A549 treated with Mapracorat at 1 μM for 4 hours (cell line): ENCODE measurements at places on chromosomes 16 and 17. TPM values are rescaled to one million over a fixed set of nuclear protein-coding genes. Genes with fewer than 3 reads are reported as not detected.

The CLEC18A gene
- 0.09 to 0.23 TPM (median 0.14 TPM) in 4 of 5 replicates, not detected in the other for total RNA-seq

The PRR15L gene
- 2.1 to 3.1 TPM (median 2.3 TPM) in 5 replicates for total RNA-seq

The STH gene
- not detected in 5 replicates for total RNA-seq

The KRTAP3-2 gene
- total RNA-seq = 0.22 to 0.42 TPM (median 0.37 TPM) in 3 of 5 replicates, not detected in the others

The ABCC12 gene
- total RNA-seq = 0.04 to 0.22 TPM (median 0.05 TPM) in 4 of 5 replicates, not detected in the other

The ZNF385C gene
- total RNA-seq = 0.15 to 0.29 TPM (median 0.16 TPM) in 5 replicates

The ZMYND15 gene
- 0.24 to 0.69 TPM (median 0.32 TPM) in 5 replicates for total RNA-seq

The GAST gene
- total RNA-seq = 0.44 to 0.49 TPM in 2 of 5 replicates, not detected in the others

The IGSF6 gene
- not detected in 5 replicates for total RNA-seq

The PABPN1L gene
- not detected in 5 replicates for total RNA-seq

The PITPNM3 gene
- total RNA-seq = 1.7 to 2.8 TPM (median 2.2 TPM) in 5 replicates

The KRT12 gene
- not detected in 5 replicates for total RNA-seq

The DNAI2 gene
- total RNA-seq = not detected in 5 replicates

The ARRB2 gene
- total RNA-seq = 47.6 to 69.4 TPM (median 56.5 TPM) in 5 replicates

The PRCD gene
- not detected in 5 replicates for total RNA-seq

The HSF5 gene
- total RNA-seq = not detected in 5 replicates

The SPATA32 gene
- 0.07 to 0.24 TPM (median 0.19 TPM) in 5 replicates for total RNA-seq

The KRTAP4-9 gene
- total RNA-seq = not detected in 5 replicates

The KCNAB3 gene
- total RNA-seq = 1.7 to 3.9 TPM (median 2.6 TPM) in 5 replicates

The HS3ST6 gene
- 1.5 to 3.1 TPM (median 2.8 TPM) in 5 replicates for total RNA-seq

The ENKD1 gene
- total RNA-seq = 6.9 to 12.7 TPM (median 10.0 TPM) in 5 replicates

The FASN gene
- 106 to 149 TPM (median 139 TPM) in 5 replicates for total RNA-seq

The GRB7 gene
- total RNA-seq = 3.0 to 4.9 TPM (median 4.4 TPM) in 5 replicates

The SLC38A8 gene
- not detected in 5 replicates for total RNA-seq

The SPNS3 gene
- not detected in 5 replicates for total RNA-seq

The ARHGDIG gene
- 2.7 to 3.4 TPM (median 3.2 TPM) in 5 replicates for total RNA-seq

The INCA1 gene
- total RNA-seq = 1.7 to 1.9 TPM (median 1.8 TPM) in 5 replicates

The HS3ST4 gene
- total RNA-seq = not detected in 5 replicates

The CD300H gene
- 0.31 to 0.57 TPM in 2 of 5 replicates, not detected in the others for total RNA-seq

The SMURF2 gene
- 21.9 to 29.1 TPM (median 27.9 TPM) in 5 replicates for total RNA-seq

The HOXB1 gene
- not detected in 5 replicates for total RNA-seq

The PHAF1 gene
- total RNA-seq = 22.3 to 24.6 TPM (median 22.8 TPM) in 5 replicates

The SULT1A1 gene
- 5.3 to 6.6 TPM (median 5.5 TPM) in 5 replicates for total RNA-seq

The CA5A gene
- total RNA-seq = not detected in 5 replicates

The SLC16A11 gene
- not detected in 5 replicates for total RNA-seq

The ZDHHC1 gene
- total RNA-seq = 4.8 to 8.1 TPM (median 7.1 TPM) in 5 replicates

The RNF43 gene
- total RNA-seq = 0.19 to 0.47 TPM (median 0.28 TPM) in 5 replicates

The PLCD3 gene
- 148 to 196 TPM (median 180 TPM) in 5 replicates for total RNA-seq

The SALL1 gene
- total RNA-seq = 0.16 to 0.35 TPM (median 0.28 TPM) in 5 replicates

The MIS12 gene
- 14.2 to 16.7 TPM (median 15.1 TPM) in 5 replicates for total RNA-seq

The ZNF747 gene
- total RNA-seq = 3.2 to 5.0 TPM (median 3.8 TPM) in 5 replicates

The LAT gene
- total RNA-seq = 2.5 to 5.8 TPM (median 3.9 TPM) in 5 replicates

The NATD1 gene
- 2.5 to 4.0 TPM (median 3.3 TPM) in 5 replicates for total RNA-seq

The TEDC2 gene
- total RNA-seq = 15.1 to 24.1 TPM (median 18.4 TPM) in 5 replicates

The DPEP1 gene
- total RNA-seq = 0.55 to 1.6 TPM (median 1.6 TPM) in 5 replicates

The B3GNT9 gene
- total RNA-seq = 7.4 to 10.0 TPM (median 9.2 TPM) in 5 replicates

The KRTAP4-1 gene
- 0.16 to 0.38 TPM (median 0.18 TPM) in 3 of 5 replicates, not detected in the others for total RNA-seq

The RCVRN gene
- total RNA-seq = not detected in 5 replicates

The GJC1 gene
- 24.2 to 32.0 TPM (median 27.0 TPM) in 5 replicates for total RNA-seq

The GPR179 gene
- 0.02 to 0.04 TPM (median 0.03 TPM) in 3 of 5 replicates, not detected in the others for total RNA-seq

The CIAO2B gene
- 148 to 193 TPM (median 178 TPM) in 5 replicates for total RNA-seq

The SPN gene
- total RNA-seq = not detected in 5 replicates

The FMNL1 gene
- total RNA-seq = 29.3 to 36.7 TPM (median 35.7 TPM) in 5 replicates

The CAPN15 gene
- total RNA-seq = 39.5 to 81.2 TPM (median 72.0 TPM) in 5 replicates

The C17orf78 gene
- total RNA-seq = not detected in 5 replicates

The MT1H gene
- total RNA-seq = not detected in 5 replicates
